Calu3 (cell line): ENCODE measurements at places on chromosomes 1 and 21. TPM values are rescaled to one million over a fixed set of nuclear protein-coding genes. Genes with fewer than 3 reads are reported as not detected.

DNA sequence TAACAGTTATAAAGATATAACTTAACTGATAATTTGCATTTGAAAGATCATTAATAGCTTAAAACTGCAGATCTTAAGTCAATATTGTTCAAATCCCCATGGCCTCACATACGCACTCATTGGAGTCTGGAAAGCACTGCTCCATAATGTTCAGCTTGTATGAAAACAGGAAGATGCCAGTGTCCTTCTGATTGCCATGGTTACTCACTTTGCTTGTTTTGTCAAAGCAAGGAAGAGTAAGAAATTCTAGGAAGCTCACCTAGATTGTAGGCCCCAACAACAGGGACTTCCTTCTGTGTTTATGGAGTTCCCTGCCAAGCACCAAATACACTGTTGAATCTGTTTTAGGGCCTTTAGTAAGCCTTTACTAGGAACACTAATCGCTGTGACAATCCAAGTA lies 10.9 kb downstream of the GAS5 start:
- no peak for DNase-seq

DNA sequence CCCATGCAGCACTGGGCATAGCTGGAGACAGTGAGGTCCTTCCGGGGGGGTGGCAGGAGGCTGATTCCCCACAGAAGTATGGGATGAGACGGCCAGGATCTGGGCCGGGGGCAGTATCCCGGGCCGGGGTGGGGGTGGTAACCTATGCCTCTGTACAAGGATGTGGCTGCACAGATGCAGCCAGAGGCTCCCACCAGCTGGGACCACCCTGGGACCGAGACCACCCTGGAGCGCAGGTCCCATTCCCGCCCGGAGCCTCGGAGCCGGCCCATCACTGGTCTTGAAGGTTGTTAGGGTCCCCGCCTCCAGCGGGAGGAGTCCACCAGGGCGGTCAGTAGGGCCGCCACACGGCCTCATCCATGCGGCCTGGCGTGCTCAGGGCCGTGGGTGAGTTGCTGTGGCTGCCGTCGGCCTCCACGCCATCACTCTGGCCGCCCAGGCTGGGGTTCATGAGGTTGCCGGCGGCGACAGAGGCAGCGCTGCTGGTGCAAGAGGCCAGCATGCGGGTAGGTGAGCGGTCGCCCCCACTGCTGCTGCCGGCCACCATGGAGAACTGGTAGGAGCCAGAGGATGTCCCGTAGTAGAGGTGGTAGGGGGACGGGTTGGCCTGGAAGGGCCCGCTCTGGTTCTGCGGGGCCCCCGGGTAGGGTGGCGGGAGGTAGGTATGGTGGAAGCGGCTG lies 28.1 kb downstream of the RUNX3 start:
- no peak for DNase-seq

DNA sequence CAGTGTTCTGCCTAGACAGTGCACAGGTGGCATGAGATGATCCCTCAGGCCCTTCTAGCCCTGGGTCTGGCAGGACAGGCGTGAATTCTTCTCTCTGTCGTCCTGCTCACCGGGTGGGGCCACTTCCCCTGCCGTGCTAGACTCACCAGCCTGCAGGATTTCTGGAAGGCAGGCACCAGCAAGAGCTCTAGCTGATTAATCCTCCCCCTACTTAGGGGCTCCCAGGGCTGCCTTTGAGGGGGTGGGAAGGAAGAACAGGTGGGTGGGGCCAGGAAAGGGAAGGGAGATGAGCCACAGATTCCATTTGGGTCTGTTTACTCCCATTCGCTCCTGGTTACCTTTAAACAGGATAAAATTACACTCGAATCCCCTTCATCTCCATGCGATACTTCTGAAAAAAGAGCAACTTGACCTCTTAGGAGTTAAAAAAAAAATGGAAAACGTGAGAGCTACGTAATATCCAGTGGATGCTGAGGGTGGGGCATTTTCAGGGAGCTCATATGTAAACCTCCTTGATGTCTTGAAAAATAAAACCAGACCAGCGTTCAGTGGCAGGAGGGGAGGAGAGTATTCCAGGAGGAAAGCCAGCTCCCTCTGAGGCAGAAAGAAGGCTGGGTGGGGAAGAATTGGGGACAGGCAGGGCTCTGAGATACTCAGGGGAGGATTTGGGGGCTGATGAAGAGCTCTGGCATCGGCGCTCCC lies 665.5 kb downstream of the PTPRU start:
- no peak for DNase-seq

GRCh38 chr1:117671781-117672501 lies 66.1 kb downstream of the TENT5C start:
- no peak for DNase-seq

DNA sequence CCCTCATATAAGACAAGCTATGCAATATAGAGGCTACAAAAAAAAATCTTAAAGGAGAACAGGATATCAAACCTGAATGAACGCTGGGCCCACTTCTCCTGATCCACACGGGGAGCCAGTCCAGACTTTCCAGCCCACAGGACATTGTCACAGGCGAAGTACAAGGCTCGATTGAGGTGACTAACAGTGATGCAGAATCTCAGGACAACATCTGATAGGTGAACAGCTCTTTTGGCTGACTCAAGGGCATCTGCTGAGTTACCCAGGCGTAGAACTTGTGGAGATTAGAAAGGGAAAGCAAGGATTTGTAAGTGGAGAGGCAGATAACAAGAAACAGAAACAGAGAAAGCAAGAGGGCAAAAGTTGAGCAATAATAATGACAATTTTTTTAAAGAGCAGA lies 1.8 kb downstream of the PEX11B start:
- DNase-seq = no peak

DNA sequence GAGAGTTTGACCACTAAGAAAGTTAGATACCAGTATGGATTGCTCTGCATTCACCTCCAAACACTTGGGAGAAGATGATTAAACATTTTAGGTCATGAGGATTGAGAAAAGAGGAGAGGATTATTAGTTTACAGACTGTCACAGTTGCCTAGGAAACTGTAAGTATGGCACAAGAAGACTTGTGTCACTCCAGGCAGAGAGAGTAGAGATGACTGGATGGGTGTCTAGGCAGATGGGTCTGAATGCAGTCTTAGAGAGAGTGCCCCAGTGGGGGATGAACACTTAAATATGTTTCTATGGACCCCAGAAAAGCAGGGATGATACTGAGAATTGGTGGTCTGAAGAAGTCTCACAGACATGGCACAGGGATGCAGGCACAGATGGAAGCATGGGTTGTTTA lies 477.6 kb upstream of the B3GALT2 start:
- DNase-seq = no peak

GRCh38 chr21:43195121-43196021 lies 26.6 kb downstream of the CRYAA start:
- no peak for DNase-seq

GRCh38 chr1:50422946-50423669 lies at the start of gene DMRTA2:
Gene DMRTA2 (minus strand): TSS chr1:50423443. CDS start chr1:50421536, 1,907 bp downstream.
- no peak for DNase-seq

DNA sequence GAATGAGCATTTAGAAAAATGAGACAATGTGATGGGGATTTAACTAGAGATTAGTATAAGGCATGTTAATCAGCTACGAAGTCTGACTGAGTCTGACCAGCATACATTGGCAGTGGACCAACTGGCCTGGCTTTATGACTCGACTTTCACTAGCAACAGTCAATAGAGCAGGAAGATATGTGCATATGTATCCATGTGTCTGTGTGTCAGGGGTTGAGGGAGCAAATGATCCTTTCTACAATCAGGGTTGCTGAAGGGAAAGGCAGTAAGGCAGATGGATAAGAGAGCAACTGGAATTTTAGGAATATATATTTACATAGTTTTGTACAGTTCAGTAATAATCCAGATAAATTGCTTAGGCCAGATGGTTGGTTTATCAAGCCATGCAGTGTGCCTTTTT lies 645.6 kb downstream of the PLA2G4A start:
- no peak for DNase-seq

ILF2 gene
- 253 and 292 TPM in 2 replicates for total RNA-seq

HENMT1 gene
- total RNA-seq = 9.9 and 10.6 TPM in 2 replicates

PTCH2 gene
- total RNA-seq = 0.76 and 0.78 TPM in 2 replicates

RASSF5 gene
- 6.1 and 6.5 TPM in 2 replicates for total RNA-seq

FTCD gene
- total RNA-seq = 0.31 and 1.3 TPM in 2 replicates

CALML6 gene
- 0.59 and 1.3 TPM in 2 replicates for total RNA-seq

KRTAP21-1 gene
- total RNA-seq = not detected in 2 replicates
